Activated naive CD4-positive, alpha-beta T cell treated with Interleukin-2 at 50 U/mL for 16 hours (primary cell): ENCODE measurements at places on chromosomes 2 and 18.

GRCh38 chr2:42877936-42878335 lies 85.6 kb upstream of the HAAO start:
- DNase-seq = no peak

- no peak for DNase-seq
Observed at GRCh38 chr2:153432381-153432780, 46.2 kb downstream of the RPRM start.

GRCh38 chr2:237546040-237546875 lies 20.1 kb upstream of the PRLH start:
- DNase-seq = no peak

GRCh38 chr2:134712736-134713135 lies 6.1 kb downstream of the TMEM163 start:
- no peak for DNase-seq

DNA sequence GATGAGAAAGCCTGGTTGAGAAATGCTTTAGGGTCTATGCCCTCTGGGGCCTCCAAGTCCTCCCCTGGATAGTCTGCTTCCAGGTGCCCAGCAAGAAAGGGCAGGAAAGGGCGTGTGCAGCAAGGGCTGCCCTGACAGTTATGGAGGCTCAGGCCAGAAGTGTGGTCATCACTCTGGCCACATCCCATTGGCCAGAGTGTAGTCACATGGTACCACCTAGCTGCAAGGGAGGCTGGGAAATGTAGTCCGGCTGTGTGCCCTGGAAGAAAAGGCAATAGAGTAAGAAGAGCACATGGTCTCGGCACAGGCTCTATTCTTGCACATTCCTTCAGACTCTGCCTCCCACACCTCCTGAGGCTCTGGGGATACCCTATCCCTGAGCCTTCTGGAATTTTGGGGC lies 35.7 kb downstream of the ODC1 start:
- peak; percentile 15 for DNase-seq

- no peak for DNase-seq
Observed at GRCh38 chr2:239261796-239262483, 138.9 kb downstream of the HDAC4 start.
